Effector CD4-positive, alpha-beta T cell (primary cell): ENCODE measurements at places on chromosomes 5 and 9.

DNA sequence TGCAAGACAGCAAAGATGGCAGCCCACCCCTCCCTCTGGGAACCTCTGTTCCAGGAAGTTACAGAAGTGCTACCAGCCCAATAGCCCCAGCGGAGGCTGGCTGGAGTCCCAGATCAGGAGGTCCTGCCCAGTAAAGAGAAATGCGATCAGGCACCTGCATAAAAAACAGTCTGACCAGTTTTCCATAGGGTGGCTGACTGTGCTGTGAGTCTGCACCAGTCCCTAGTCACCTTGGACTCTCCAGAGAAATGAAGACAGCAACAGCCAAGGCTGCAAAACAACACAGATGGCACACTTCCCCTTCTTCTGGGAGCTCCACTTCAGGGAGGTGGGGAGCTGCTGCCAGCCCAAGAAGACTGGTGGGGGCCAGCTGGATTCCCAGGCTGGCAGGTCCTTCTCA lies 265.5 kb upstream of the PCSK5 start:
- no peak for DNase-seq

DNA sequence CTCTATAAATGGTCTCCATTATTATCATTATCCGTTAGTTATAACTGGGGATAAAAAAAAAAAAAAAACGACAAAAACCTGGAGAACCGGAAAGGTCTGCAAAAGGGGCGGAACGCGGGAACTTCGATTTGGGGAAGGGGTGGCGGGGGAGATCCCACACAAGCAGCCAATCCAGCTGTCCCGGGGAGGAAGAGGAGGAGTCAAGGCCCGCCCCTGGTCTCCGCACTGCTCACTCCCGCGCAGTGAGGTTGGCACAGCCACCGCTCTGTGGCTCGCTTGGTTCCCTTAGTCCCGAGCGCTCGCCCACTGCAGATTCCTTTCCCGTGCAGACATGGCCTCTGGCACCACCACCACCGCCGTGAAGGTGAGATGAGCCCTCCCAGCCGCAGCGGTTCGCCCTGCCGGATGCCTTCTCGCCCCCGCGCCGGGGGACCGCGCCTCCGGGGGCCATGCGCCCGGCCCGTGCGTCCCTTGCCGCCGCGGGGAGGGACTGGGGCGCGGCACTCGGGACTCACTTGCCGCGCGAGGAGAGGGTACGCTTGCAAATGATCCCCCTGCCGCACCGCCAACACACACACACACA lies at the start of gene MTAP:
TSS of gene MTAP (plus strand) at position 219 of the 583 bp plus-strand sequence. CDS start at position 332, 113 bp downstream.
- DNase-seq, result peak; percentile 56

- DNase-seq, result no peak
Observed at GRCh38 chr5:159978358-159978757, 30.6 kb upstream of the TTC1 start.

GRCh38 chr5:91955610-91956009 lies 572.5 kb upstream of the ARRDC3 start:
- DNase-seq, result no peak

GRCh38 chr9:30732060-30732459 lies 1652.4 kb upstream of the ACO1 start:
- no peak for DNase-seq

DNA sequence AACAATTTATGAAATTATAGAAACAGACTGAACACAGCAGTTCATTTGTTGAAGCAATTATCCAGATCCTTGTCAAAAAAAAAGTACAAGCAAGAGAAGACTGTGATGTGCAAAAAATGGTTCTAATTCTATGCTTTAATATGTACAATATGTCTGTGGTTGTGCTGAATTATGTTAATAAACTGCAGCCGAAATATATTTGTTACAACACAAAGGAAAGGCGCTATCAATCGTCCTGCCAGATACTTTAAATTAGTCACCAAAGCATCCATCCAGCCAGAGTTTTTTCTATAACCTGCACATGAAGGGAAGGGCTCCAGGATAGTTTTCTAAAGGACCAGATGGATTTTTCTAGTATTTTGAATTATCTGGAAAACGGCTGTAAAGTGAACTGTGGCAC lies 259.5 kb downstream of the BNC2 start:
- no peak for DNase-seq

DNA sequence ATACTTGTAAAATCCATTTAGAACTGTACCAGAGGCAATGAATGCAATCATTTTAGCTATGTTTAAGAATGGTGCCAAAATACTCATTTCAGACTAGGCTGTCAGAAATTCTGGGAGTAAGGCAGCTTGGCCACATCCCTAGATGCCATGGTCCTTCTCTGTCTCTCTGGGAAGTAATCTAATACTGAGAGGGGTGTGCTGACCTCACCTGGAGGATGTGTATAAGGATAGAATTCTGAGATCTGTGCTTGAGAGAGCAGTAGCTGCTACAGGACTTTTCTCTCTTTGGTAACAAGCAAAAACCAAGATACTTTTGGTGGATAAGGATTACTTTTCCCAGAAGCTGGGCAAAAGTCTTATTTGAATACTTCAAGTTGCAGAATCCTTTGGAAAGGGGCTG lies 68.1 kb upstream of the MRPS30 start:
- no peak for DNase-seq

DNA sequence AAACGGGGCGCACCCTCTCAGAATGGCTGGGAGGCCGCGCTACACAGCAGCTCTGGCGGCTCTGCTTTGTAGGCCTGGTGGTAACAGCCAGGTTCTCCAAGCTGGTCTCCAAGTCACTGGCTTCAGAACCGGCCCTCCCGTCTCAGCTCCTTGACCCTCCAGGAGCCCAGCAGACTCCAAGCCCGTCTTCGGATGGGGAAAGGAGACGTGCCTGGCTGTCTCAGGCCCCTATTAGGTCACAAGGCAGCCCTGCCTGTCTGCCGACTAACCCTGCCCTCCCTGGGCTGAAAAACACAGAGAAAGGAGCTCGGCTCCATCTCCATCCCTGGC lies 2.2 kb downstream of the ASB6 start:
- DNase-seq, result no peak

DNA sequence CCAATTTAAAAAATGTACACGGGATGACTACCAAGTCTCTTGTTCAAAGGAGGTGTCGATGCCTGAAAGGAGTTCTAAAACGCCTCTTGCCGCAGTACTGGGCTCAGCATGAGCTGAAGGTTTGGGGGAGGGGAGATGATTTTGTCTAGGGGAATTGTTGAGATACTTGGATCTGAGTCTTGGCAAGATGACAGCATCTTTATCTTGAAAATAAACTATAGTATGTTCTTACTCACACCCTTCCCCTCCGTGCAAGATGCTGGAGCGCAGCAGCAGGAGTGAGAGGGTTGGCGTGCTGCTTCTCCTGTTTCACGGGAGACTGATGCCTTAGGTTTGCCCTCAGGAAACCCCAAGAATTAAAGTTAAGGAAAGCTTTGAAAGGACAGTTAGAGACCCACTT lies 47.3 kb downstream of the FAM78A start:
- DNase-seq, result no peak

GRCh38 chr9:128026255-128026772 lies 40.8 kb downstream of the NAIF1 start:
- peak; percentile 84 for DNase-seq

GRCh38 chr5:157497875-157498611 lies 38.0 kb downstream of the NIPAL4 start:
- DNase-seq, result no peak

DNA sequence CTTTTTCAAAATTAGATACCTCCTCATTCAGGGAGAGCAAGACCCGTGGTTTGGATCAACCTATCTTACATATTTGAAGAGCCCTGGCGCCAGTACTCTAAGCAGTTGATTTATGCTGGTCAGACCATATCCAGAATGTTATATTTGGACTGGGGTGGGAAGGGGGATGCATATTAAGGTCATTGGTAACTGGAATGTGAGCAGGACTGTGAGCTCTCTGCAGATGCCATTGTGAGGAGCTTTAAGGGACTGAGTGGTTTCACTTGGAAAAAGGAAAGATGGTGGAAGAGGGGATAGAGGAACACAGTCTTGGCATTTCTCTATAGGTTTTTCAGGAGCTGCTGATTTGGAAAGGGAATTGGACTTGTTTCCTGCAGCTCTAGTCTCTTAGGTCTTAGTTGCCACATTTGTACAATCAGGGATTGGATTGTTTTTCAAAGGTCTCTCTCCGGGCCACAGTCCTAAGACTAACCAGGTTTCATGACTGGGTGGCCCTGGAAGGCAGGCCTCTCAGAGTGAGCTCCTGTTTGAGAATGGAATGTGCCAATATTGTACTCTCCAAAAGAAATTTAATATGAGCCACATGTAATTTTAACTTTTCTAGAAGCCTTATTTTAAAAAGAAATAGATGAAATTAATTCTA lies 25.8 kb upstream of the F2R start:
- no peak for DNase-seq

- DNase-seq, result no peak
Observed at GRCh38 chr5:40489421-40489820, 190.3 kb upstream of the PTGER4 start.

DNA sequence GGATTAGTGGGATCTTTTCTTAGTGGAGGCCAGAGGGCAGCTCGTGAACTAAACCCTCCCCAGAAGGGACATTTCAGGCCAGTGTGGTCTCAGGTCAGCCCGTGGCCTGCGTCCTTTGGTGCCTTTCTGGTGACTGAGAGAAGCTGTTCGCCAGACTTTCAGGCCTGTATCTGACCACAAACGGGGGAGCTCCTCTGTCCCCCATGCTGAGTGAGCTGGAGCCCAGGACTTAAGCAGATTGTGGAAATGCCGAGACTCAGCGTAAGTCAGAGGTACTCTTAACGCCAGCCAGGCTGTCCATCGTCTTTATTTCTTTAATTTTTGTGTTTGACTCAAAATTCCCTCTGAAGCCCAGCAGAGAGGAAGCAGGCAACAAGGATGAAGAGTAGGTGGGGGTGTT lies 54.8 kb upstream of the NCS1 start:
- no peak for DNase-seq

GRCh38 chr9:135895202-135895848 lies 12.0 kb downstream of the CAMSAP1 start:
- DNase-seq, result no peak

DNA sequence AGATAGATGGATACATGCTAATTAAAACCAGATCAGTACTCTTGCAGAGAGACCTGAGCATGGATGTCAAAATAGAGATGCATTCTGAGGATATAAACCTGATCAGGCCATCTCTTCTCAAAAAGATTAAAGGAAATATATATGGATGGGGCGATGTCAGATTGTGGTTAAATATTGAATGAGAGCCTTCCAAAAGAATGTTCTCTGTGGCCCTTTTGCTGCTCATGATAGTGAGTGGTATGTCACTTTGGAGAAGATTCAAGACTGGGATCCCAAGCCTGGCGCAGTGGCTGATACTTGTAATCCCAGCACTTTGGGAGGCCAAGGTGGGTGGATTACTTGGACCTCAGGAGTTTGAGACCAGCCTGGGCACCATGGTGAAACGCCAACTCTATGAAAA lies 20.5 kb downstream of the ZNF131 start:
- DNase-seq, result no peak

GRCh38 chr5:72587661-72588308 lies 80.6 kb upstream of the ZNF366 start:
- DNase-seq, result no peak

- DNase-seq, result no peak
Observed at GRCh38 chr9:129104051-129104450, 6.5 kb downstream of the CRAT start.

DNA sequence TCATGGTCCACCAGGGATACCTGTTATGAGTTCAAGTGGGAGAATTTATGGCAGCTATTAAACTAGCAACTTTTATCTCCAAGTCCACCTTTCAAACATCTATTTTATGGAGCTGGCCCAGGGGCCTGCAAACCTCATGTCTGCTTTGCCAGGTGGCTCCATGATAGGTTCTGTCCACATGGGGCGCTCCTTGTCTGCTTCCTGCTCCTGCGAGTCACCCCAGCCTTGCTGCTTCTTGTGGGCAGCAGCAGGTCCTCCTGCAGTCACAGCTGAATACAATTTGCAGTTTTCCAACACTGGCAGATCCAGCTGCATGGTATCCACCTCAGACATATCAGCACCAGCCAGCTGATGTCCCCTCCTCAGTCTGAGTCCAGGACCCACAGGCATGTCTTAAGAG lies 39.6 kb upstream of the FRRS1L start:
- DNase-seq, result no peak

DNA sequence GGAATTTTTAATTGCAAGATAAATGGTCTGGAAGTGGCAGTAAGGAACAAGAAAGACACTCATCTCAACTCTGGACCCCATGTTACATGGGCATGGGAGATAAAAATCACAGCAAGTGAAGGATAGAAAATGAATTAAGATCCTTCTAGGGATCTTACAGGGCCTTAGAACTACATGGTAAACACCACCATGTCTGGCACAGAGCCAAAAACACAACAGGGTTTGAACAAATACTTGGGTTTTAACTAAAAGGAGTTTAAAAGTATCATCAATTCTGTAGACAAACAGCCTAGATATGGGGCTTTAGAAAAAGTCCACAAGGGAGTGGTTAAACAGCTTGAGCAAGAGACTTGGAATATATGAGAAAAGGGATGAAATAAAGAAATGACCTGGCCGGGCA lies 366.4 kb downstream of the ARL15 start:
- no peak for DNase-seq

GRCh38 chr5:113382731-113383130 lies 52.1 kb downstream of the TSSK1B start:
- no peak for DNase-seq

- no peak for DNase-seq
Observed at GRCh38 chr9:23717505-23717904, 108.5 kb downstream of the ELAVL2 start.

DNA sequence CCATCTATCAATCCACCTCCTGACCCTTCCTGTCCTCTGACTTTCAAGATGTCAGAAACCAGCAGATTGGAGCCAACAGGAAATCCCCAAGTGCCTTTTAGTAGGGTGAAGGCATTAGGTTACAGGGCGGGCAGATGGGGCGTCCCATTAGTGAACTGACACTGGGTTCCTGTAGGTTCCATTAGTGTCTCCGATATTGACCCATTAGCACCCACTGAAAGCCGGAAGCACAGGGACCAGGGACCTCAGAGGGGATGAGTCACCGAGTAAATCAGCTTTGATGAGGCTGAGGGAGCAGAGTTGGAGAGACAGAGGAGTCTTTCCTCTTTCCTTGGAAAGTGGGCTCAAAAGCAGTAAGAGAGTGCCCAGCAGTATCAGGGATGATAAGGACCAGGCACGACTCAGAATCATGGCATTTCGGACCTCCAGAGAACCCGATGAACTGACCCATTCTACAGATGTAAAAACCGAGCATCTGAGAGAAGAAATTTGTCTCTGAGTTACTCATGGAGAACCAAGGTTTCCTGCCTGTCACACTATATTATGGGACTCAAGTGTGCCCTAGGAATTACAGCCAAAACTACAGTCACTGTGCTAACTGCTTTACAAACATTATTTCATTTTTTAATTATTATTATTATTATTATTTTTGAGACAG lies 47.2 kb upstream of the FABP6 start:
- no peak for DNase-seq

DNA sequence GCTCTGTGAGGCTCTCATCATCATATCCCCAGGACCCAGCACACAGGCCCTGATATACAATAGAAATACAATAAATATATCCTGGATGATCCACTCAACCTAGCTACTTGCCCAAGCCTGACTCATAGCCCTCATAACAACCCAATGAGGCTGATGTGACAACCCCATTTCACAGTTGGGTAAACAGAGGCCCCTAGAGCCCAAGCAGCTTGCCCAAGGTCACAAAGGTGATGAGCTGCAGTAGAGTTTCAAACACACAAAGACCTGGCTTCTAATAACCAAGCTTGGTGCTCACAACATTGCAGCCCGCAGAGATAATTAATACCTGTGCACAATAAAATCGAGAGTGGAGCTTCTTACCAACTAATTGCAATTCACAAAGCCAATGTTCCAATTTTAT lies 3.2 kb upstream of the AKNA start:
- no peak for DNase-seq
